ENCODE measurements at places on chromosomes 12 and 14. TPM values are rescaled to one million over a fixed set of nuclear protein-coding genes. Genes with fewer than 3 reads are reported as not detected.

DNA sequence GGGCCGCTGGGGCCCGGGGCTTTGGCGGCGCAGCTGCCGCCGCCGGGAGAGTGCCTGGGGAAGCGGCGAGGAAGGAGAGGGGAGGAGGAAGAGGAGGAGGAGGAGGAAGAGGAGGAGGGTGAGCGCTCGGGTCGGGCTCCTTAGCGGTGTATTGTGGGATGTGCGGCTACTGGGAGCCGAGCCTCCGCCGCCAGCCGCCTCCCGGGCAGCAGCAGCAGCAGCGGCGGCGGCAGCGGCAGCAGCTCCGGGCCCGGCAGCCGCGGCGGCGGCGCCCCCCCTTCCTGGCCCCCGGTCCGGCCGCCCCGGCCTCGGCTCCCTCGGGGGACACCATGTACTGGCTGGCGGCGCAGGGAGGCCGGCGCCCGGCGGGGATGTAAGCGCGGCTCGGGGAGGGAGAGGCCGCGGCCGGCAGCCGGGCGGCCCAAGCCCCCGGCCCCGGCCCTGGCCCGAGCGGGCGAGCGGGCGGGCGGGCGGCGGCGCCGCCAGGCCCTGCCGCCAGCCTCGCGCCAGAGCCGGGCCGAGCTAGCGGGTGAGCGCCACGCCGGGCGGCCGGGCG, at the start of gene SETD1B:
Gene SETD1B, plus strand, starts transcription at position 149 of the 556 bp plus-strand sequence. CDS start 729 bp downstream, outside the sequence.
- peak; percentile 58 for DNase-seq
- H3K27ac ChIP-seq, result peak within 1 kb of the TSS; percentile 100
- H3K27me3 ChIP-seq, result no peaks in the 10 kb centered on the region
- H3K4me1 ChIP-seq, result peaks cover 27% of the 10 kb centered on the region
- peak within 1 kb of the TSS; percentile 86 for H3K4me3 ChIP-seq
- H3K36me3 ChIP-seq, result peaks cover 12% of the 10 kb centered on the region

DNA sequence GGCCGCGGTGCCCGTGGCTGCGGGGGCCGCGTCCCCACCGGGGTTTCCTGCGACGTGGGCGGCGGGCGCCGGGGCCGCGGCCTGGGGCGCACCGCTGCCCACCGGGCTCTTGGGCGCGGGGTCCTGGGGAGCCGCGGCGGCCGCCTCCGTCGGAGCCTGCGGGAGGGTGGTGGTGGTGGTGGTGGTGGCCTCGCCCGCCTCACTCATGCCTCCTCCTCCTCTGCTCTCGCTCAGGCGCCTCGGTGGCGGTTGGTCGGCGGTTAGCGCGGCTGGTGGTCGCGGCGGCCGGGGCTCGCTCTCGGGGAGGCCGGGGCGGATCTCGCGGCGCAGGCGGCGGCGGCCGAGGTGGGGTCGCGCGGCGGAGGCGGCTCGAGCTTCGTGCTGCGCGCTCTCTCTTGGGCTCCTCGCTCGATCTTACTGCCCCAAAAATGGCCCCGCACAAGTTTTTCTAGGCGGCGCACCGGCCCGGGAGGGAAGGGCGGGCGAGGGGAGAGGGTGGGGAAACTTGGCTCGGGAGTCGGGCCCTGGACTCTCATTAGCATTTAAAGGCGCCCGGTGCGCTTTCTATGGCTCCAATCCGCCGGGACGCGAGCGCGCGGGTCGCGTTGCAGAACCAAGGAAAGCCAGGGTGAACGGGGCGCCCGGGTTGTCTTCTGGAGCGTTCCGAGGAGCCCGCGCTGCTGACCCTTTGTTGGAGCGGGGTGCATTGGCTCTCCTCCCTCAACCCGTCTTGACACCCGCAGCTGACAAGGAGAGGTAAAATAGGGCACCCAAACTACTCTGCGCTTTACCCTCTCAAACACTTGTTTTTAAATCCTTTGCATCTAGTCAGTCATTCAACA, at the start of gene YBX3:
Gene YBX3, minus strand, starts transcription at position 419 of the 842 bp plus-strand sequence. Its CDS starts 212 bp downstream, at position 207.
- peak within 1 kb of the TSS; percentile 98 for H3K27ac ChIP-seq
- DNase-seq, result peak; percentile 95
- peaks cover 9% of the 10 kb centered on the region for H3K4me1 ChIP-seq
- peak within 1 kb of the TSS; percentile 94 for H3K4me3 ChIP-seq

DNA sequence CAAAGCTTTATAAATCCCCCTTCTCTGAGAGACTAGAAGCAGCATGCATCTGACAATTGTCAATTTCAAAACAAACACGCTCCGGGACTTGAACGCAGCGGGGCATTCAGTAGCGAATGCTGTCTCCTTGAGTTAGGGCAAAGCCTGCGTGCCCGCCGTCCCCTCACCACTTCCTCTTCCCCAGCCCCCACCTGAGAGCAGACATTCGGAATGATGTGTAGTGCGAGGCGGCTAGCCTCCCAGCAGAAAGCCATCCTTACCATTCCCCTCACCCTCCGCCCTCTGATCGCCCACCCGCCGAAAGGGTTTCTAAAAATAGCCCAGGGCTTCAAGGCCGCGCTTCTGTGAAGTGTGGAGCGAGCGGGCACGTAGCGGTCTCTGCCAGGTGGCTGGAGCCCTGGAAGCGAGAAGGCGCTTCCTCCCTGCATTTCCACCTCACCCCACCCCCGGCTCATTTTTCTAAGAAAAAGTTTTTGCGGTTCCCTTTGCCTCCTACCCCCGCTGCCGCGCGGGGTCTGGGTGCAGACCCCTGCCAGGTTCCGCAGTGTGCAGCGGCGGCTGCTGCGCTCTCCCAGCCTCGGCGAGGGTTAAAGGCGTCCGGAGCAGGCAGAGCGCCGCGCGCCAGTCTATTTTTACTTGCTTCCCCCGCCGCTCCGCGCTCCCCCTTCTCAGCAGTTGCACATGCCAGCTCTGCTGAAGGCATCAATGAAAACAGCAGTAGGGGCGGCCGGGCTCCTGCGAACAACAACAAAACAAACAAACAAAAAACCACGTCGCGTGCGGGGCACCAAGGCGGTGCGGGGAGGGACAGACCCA, 2.2 kb downstream of the PRMT8 start:
- DNase-seq, result peak; percentile 61
- H3K27ac ChIP-seq, result no peak overlapping the region
- H3K4me1 ChIP-seq, result peaks cover 6% of the 10 kb centered on the region

DNA sequence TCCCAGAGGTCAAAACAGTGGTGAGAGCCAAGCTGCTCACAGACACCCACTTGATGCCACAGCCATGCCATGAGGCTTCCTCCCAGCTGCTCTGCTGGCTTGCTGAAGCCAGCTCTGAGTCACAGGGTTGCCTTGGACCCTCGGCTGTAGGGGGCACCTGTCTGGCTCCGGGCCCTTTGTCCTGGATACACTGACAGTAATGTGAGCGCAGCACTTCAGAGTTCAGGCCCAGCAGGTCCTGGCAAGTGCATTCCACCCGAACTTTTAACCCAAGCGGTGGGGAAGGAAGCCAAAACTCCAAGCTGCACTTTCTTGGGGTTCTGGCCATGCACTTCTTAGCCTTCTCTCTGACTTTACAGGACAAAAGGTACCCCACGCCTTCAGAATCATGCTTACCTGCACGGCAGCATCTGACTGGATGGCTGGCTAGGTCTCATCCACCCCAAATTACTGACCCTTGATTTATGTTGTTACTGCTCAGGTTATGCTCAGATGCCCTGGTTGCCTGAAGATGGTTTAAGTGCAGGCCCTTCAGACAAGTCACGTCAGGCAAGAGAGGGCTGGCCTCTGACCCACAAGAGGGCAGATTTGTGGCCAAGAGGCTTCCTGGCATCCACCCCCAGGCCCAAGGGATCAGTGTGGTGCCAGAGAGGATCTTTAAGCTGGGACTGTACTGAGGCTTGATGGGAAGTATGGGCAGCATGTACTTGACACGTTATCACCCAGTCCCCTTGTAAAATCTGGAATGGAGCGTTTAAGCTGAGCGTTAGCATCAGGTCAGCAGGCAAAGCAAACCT, 24.8 kb downstream of the SLC25A29 start:
- no peaks in the 10 kb centered on the region for H3K27me3 ChIP-seq
- peaks cover 15% of the 10 kb centered on the region for H3K36me3 ChIP-seq
- H3K4me3 ChIP-seq, result no peak overlapping the region
- H3K27ac ChIP-seq, result peak overlapping the region; percentile 48
- no peak for DNase-seq

GRCh38 chr14:34043627-34044372, 92.9 kb upstream of the EGLN3 start:
- H3K4me3 ChIP-seq, result no peak overlapping the region
- no peaks in the 10 kb centered on the region for H3K36me3 ChIP-seq
- no peak for DNase-seq
- H3K27ac ChIP-seq, result no peak overlapping the region

DNA sequence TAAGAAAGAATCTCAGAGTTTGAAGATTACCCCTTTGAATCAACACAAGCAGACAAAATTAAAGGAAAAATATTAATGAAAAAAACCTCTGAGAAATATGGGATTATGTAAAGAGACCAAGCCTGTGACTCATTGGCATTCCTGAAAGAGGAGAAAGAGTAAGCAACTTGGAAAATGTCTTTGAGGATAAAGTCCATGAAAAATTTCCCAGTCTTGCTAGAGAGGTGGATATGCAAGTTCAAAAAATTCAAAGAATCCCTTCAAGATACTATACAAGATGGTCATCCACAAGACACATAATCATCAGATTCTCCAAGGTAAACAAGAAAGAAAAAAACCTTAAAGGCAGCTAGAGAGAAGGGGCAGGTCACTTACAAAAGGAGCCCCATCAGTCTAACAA, 13.3 kb downstream of the SLCO1B1 start:
- no peaks in the 10 kb centered on the region for H3K27me3 ChIP-seq
- H3K4me3 ChIP-seq, result no peak overlapping the region
- DNase-seq, result no peak
- H3K27ac ChIP-seq, result no peak overlapping the region
- H3K4me1 ChIP-seq, result no peaks in the 10 kb centered on the region

- H3K27me3 ChIP-seq, result no peaks in the 10 kb centered on the region
- no peaks in the 10 kb centered on the region for H3K4me1 ChIP-seq
- no peak overlapping the region for H3K27ac ChIP-seq
- DNase-seq, result no peak
- no peak overlapping the region for H3K4me3 ChIP-seq
- no peaks in the 10 kb centered on the region for H3K36me3 ChIP-seq
These were observed 518.5 kb downstream of the SOX5 start for GRCh38 chr12:23431006-23431405.

GRCh38 chr14:22484632-22485031, 104.4 kb downstream of the DAD1 start:
- H3K36me3 ChIP-seq, result no peaks in the 10 kb centered on the region
- H3K27me3 ChIP-seq, result peaks cover 5% of the 10 kb centered on the region
- no peak overlapping the region for H3K27ac ChIP-seq
- no peak for DNase-seq
- peaks cover 6% of the 10 kb centered on the region for H3K4me1 ChIP-seq

The HOXC12 gene
- 0.01 TPM for polyA plus RNA-seq

GRCh38 chr12:94980577-94980976, 22.9 kb downstream of the NDUFA12 start:
- DNase-seq, result no peak
- H3K27me3 ChIP-seq, result no peaks in the 10 kb centered on the region
- H3K36me3 ChIP-seq, result no peaks in the 10 kb centered on the region
- no peak overlapping the region for H3K4me3 ChIP-seq

The RAB2B gene
- polyA plus RNA-seq, result 3.6 TPM

DNA sequence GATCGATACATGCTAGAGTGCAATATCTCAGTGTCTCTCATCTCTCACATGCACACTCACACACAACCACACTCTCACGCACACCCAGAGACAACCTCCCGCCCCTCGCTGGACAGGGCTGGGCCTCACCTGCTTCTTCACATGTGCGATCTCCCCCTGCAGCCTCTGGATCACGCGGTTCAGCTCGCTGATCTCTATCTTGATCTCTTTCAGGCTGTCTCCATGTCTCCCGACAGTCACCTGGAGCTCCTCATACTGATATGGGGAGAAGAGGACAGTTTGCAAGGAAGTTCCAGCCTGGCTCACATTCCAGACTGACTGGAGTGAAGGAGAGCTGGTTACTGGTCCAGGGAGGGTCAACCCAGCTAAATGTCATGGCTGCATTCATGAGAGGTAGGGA, 4.4 kb downstream of the KRT2 start:
- no peaks in the 10 kb centered on the region for H3K27me3 ChIP-seq
- H3K27ac ChIP-seq, result no peak overlapping the region
- no peak for DNase-seq
- H3K4me3 ChIP-seq, result no peak overlapping the region
- no peaks in the 10 kb centered on the region for H3K36me3 ChIP-seq

The IL22 gene
- polyA plus RNA-seq, result not detected

The ERH gene
- polyA plus RNA-seq, result 76.9 TPM

The SERPINA10 gene
- polyA plus RNA-seq, result not detected

DNA sequence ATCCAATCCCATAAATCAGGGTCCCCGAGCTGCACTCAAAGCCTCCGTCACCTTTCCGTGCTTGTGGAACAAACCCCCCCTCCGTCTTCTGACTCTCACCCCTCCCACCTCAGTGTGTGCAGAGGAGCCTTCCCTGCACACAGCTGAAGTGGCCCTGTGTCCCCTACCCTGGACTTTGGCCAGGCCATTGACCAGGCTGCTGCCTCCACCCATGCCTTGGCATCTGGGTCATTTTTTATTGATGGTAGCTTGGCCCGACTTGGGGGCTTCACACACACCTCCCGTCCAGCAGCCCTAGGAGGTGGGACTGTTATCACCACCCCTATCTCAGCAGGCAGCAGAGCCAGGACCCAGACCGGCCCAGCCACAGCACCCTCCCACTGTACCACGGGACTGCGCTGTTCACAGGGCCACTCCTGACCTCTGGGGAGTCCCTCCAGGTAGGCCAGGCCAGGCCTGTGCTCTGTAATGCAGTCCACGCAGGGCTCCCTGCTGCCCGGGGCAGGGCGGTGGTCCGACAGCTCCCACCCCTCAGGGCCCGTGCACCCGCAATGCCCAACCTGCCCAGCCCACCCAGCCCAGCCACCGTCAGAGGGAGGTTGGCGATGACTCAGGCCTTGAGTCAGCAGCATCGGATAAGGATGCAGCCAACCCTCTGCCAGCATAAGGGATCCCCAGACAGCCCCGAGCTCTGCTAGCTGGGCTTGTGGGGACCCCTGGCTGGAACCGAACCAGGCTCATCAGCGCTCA, 9.2 kb upstream of the INF2 start:
- no peaks in the 10 kb centered on the region for H3K36me3 ChIP-seq
- no peaks in the 10 kb centered on the region for H3K27me3 ChIP-seq
- peak; percentile 46 for DNase-seq

- H3K4me1 ChIP-seq, result no peaks in the 10 kb centered on the region
- DNase-seq, result no peak
- no peak overlapping the region for H3K27ac ChIP-seq
- H3K4me3 ChIP-seq, result no peak overlapping the region
- H3K27me3 ChIP-seq, result no peaks in the 10 kb centered on the region
These were observed 36.3 kb upstream of the PLEKHA5 start for GRCh38 chr12:19093218-19093617.

DNA sequence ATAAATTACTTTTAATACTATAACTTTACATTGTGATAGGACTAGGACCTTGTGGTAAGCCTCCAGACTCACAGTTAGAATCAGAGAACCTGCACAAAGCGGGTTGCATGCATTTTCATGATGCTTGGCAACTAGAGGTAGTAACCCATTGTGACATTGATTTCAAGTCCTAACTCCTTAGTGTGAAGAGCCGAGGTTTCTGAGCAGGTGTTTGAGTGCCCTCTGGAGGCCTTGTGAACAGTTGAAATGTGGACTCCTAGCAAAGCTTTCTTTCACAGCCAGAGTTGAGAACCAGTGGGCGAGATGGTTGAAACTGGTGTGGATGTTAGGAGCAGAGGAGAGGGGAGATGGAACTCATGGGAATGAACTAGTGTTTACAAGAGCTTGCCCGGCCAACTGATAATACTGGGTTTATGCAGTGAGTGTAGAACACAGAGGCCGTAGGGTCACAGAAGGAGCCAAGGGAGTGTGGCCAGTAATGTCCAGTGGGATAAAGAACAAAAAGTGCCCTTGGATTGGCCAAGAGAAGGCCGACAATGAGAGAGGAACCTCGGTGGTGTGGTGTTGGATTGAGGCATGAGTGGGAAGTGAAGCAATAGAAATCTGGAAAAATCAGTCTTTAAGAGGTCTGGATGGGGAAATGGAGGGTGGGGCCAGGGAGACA, 10.9 kb downstream of the ZNF664 start:
- peaks cover 11% of the 10 kb centered on the region for H3K36me3 ChIP-seq
- H3K4me1 ChIP-seq, result peaks cover 17% of the 10 kb centered on the region
- no peak for DNase-seq
- no peaks in the 10 kb centered on the region for H3K27me3 ChIP-seq
